ENCODE measurements at places on chromosomes 12 and 14.

- no peak for DNase-seq
Observed at GRCh38 chr14:54220071-54220703, 176.6 kb upstream of the CDKN3 start.

- no peak for DNase-seq
Observed at GRCh38 chr14:104135904-104136471, 2.4 kb upstream of the KIF26A start.

DNA sequence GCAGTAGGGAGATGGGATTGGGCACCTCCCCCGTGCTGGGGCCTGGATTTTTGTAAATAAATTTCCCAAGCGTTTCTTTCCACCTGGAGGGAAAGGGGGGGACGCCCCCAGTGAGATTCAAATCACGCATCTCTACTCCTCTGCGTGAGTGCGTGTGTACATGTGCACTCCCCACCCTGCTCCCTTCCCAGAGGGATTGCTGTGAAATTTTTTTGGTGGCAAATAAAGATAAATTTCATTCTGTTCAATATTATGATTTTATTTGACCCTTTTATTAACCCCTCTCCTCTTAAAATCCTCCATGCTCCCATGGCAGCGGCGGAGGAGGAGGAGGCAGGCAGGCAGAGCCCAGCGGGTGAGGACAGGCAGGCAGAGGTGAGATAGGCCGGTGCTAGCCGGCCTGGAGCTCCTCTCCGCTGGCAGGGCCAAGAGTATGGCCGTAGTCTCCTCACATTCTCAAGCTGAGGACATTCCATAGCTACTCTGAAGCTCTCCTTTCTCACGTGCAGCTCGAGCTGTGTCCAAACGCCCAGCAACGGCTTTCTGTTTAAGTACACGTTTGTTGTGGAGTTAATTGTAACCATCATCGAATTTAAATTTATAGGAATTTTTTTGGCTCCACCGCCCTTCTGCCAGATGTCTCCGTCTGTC is 1.5 kb upstream of the HOTAIR start:
- DNase-seq = no peak

GRCh38 chr12:98217257-98217656 is 298.1 kb upstream of the TMPO start:
- DNase-seq = no peak

DNA sequence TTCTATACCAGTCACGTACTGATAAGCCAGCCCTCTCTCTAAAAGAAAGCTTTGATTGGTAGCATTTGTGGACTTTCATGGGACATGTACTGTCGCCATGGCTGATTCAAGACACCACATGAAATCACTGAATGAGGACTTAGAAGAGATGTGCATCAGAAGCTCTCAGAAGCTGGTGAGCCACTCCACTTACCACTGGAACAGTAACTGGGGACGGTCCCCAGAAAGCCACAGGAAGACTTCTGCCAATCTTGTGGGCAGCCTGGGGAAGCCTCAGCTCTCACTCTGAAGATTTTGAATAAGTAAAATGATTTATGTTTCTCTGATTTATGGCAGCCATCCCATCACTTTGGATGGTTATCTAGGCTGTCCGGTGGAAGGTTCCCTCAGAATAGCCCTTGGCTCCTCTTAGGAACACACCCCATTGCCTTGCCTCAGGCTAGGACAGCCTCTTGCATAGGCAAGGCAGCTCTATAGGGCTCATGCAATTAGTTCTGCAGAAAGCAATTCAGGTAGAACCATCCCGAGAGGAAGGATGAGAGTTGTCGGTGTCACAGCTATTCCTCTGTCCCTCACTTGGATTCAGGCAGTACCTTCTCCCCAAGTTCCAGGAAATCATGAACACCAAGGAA is 9.8 kb downstream of the DHRS1 start:
- DNase-seq = no peak

GRCh38 chr14:64467566-64467965 is 2.3 kb downstream of the AKAP5 start:
- no peak for DNase-seq

DNA sequence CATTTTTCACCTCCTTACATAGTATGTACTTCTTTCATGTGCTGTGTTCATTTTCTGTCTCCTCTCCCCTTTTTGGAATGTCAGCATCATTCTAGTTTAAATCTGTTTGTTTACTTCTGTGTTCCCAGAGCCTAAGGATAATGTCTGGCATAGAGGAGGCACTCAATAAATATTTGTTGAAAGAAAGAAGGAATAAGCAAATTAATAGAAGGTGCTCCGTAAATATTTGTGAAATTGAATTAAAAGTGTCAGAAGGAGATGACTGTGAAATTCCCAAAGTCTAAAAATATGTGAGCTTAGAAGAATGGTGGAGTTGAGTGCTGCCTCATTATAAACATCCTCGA is 3.3 kb upstream of the CDKN1B start:
- DNase-seq = no peak

- DNase-seq = no peak
Observed at GRCh38 chr14:69087061-69087461, 65.9 kb downstream of the DCAF5 start.

- no peak for DNase-seq
Observed at GRCh38 chr12:93778306-93778705, 101.1 kb downstream of the CRADD start.

- DNase-seq = no peak
Observed at GRCh38 chr14:106883218-106883692, 1356.9 kb downstream of the TMEM121 start.

DNA sequence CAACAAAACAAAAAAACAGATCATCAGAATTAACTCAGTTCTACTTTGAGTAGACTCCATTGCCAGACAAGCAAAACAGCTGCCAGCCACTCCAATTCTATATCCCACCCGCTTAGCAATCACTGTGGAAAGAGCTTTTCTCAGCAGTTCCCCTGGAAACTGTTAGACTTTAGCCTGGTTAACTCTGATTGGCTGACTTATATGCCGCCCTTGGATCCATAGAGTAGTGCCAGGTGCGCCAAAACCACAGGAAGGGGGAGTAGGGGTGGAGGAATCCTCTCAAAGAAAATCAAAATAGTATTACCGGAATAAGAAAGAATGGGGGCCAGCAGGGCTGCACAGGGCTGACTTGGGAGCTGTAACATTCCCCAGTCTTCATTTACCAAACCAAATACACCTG is 5.4 kb upstream of the EML5 start:
- no peak for DNase-seq

- no peak for DNase-seq
Observed at GRCh38 chr12:113260127-113260526, 38.9 kb downstream of the TPCN1 start.

GRCh38 chr12:89992668-89993451 is 284.2 kb upstream of the ATP2B1 start:
- DNase-seq = no peak

DNA sequence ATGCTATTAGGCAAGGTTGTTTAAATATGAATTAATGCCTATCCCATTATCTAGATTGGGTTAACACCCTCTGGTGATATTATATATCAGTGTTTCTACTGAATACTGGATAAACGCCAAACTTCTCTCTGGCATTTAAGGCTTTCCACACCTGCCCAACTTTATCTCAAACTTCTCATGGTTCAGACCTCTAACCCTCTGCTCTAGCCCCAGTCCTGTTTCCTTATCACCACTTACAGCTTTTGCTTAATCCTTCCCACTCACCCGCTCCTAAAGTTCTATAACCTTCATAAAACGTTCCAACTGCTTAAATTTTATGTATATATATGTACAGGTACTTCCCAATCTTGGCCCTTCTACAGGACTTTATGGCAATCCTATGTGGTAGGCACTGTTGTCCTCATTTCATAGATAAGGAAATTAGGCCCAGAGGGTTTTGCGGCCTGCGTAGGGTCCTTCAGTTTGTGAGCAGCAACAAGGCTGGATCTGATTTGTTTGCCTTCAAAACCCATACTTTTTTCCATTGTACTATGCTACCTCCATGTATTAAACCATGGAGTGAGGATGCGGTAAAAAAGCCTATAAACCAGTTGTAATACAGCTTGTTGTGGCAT is 1.2 kb downstream of the LPCAT3 start:
- no peak for DNase-seq

GRCh38 chr14:63275611-63276010 is 43.1 kb downstream of the GPHB5 start:
- no peak for DNase-seq

DNA sequence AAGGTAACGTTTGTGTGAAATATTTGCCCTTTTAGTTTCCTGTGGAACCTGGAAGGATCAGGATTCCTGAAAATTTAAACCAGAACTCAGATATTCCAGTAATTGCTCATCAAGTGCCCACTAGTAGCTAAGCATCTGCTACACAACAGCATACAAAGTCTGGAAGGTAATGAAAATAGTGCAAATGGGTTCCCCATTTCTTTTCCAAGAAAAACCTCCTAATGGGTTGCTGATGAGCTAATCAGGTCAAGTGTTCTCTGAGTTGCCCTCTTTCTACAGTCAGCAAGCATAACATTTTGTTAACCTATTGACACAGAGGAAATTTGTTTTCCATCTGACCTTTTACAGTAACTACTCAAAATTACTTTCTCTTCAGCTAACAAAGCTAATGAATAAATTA is 83.6 kb upstream of the PMCH start:
- no peak for DNase-seq

- DNase-seq = peak; percentile 50
Observed at GRCh38 chr14:23559010-23559925, 3.2 kb downstream of the THTPA start.

- no peak for DNase-seq
Observed at GRCh38 chr12:44431647-44432343, 444.3 kb downstream of the NELL2 start.

GRCh38 chr12:58455136-58455535 is 465.2 kb downstream of the LRIG3 start:
- DNase-seq = no peak

DNA sequence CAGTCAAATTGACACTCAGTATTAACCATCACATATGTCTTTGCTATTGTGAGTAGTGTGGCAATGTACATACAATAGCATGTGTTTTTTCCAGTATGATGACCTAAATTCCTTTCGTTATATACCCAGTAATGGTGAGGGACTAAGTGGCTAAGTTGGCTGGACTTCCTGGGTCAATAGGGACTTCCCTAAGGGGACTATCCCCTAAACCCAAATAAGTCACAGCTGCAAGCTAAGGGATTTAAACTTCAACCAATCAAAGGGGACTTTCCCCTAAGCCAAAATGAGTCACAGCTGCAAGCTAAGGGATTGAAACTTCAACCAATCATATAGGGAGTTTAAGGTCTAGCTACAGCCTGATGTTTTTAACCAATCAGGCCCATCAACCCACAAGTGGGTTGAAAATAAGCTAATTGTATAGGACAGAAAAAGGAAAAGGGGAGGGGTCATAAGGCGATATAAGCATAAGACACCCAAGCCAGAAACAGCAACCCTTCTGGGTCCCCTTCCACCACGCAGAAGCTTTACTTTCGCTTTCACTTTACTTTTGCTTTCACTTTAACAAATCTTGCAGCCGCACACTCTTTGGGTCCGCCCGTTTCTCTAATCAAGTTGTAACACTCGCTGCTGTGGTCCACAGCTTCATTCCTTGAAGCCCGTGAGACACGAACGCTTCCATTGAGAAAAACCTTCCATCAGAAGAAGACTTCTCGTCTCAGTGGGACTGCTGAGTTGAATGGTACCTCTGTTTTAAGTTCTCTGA is 404.4 kb downstream of the FLRT2 start:
- DNase-seq = no peak

GRCh38 chr14:93262446-93262845 is 55.4 kb downstream of the UBR7 start:
- no peak for DNase-seq

DNA sequence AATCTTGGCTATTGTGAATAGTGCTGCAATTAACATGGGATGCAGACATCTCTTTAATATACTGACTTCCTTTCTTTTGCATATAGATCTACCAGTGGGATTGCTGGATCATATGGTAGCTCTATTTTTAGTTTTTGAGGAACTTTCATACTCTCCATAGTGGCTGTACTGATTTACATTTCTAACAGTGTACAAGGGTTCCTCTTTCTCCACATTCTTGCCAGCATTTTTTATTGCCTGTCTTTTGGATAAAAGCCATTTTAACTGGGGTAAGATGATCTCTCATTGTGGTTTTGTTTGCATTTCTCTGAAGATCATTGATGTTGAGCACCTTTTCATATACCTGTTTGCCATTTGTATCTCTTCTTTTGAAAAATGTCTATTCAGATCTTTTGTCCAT is 8.4 kb downstream of the AMDHD1 start:
- no peak for DNase-seq

DNA sequence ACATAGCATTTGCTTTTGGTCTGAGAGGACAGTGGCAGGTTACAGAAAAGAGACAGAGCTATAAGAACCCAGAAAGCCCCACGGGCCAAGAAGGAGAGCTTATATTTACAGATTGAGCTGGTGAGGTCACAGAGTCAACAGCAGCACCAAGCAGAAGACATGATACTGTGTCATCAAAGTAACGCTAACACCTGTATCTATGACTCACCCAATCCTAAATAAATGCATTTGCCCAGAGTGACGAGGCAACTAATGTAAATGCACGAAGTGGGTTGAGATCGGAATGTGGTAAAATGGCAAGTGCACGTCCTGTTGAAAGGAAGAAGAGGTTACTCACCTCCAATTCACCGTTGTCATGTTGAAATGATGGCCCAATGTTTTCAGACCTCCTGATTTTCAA is 6.7 kb upstream of the CD163L1 start:
- no peak for DNase-seq

DNA sequence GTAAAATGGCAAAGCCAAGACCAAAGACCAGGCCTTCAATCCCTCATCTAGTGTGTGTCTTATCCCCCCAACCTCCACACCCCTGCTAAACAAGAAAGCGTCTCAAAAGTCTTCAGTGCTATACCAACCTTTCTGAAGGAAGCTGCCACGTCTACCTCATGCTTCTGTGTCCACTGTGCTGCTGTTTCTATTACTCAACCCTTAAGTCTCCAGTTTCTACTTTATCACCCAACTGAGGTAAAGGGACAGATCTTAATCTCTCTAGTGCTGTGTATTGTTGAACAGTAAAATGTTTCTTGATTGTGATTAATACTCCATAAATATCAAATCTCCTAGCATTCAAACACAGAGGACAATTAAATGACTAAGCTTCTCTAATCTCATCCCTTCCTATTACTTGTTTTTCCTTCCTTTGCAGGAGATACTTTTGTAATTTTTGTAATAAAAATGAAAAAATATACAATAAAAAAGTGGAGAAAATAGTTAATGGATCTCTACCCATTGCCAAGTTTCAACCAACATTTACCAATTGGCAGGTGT is 23.3 kb downstream of the BTBD7 start:
- no peak for DNase-seq

GRCh38 chr14:97366400-97366799 is 569.2 kb downstream of the VRK1 start:
- DNase-seq = no peak

GRCh38 chr12:107418981-107419380 is 266.6 kb upstream of the PWP1 start:
- DNase-seq = no peak

DNA sequence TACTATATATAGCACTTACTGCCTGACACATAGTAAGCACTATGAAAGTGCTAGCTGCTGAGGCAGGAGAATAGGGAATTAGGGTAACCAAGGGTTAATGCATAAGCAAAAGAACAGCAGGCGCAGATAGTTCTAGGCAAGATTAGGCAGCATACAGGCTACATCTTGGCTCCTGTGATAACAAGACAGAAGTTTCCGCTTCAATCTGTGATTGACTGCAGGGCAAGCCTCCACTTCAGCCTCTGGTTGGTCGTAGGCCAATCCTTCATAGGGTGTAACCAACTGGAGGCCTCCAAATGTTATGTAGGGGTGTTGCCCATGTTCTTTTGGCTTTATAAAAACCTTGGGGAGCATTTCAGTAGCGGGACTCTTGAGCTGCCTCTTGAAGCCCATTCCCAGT is 46.9 kb downstream of the KLHL28 start:
- no peak for DNase-seq

GRCh38 chr14:75770635-75771034 is 109.6 kb downstream of the TTLL5 start:
- DNase-seq = no peak

GRCh38 chr12:31756977-31757420 is 28.2 kb upstream of the AMN1 start:
- no peak for DNase-seq
